Esophagus squamous epithelium (tissue), 5 donors: ENCODE measurements at places on chromosomes 7 and 10. TPM values are rescaled to one million over a fixed set of nuclear protein-coding genes. Genes with fewer than 3 reads are reported as not detected.

DNA sequence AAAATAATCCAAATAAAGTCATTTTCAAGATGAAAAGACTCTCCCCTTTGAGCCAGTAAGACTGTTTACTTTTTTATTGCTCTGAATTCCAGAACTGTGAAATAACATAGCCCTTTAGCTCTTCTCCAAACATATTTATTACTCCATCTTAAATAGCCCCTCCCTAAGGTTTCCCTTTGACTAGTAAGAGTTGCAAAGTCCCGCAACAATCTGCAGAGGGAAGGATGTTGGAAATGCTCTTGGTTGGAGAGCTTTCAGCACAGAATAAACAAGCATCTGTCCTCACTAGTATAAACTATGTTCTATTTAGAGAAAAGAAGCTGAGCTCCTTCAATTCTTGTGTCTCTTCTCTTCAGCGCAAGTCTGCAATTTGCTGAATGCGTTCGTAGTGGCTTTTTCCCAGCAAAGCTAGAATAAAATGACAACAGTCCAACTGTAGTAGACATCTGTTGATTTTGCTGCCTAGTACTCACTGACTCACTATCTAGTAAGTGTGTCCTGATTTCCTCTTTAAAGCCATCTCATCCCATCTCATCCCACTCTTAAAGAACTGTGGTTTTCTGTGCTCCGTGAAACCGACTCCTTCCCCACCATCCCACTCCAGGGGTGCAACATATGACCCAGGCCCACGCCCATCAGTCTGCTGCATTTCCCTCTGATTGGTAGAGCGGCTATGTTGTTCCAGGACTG is 104.0 kb downstream of the FAM107B start:
- no peak for DNase-seq

DNA sequence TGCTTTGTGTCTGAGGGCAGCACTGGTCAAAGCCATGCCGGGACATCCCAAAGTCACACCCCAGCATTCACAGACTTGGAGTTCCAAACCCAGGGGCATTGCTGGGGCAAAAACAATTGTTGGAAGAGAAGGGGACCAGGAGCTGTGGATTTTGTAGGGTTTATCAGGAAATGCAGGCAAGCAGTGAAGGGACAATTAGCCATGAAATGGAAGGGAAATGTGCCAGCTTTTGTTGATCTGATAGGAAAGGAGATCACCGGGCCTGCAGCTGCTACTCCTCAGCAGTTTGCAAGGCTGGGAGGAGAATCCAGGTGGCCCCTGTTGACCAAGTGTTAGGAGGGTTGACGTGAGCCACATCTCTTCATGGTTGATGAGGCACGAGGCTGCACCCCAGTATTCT is 2.5 kb upstream of the BRI3 start:
- no peak for DNase-seq

DNA sequence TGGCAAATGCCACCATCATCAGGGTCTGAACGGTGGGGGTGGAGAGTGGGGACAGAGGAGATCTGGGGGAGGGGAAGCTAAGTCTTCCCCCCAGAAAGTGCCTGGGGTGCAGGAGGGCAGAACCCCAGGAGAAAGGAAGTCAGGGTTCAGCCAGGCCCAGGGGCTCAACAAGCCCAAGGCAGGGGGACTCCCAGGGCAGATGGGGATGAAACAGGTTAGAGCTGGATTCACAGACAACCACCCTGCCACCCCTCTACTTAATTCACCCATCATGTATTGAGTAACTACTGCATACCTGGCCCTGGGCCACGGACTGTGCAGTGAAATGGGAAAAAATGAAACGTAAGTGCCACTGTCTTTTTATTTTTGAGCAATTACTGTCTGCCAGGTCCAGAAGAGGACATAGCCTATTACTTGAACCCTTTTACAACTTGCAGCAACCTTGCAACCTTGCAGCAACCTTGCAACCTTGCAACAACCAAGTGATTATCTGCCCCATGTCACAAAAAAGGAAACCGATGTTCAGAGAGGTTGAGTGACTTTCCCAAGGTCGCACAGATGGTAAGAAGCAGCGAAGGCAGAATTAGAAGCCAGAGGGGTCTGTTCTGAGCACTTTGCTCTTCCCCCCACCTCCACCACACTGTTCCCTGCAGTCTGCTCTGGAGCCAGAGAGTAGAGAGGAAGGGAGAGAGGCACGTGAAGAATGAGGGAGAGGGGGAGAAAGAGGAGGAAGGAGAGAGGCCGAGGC is 4.8 kb downstream of the ELN start:
- no peak for DNase-seq

LLCFC1 gene
- not detected for total RNA-seq

UTF1 gene
- not detected for total RNA-seq
